ENCODE measurements at places on chromosomes 4 and X.

DNA sequence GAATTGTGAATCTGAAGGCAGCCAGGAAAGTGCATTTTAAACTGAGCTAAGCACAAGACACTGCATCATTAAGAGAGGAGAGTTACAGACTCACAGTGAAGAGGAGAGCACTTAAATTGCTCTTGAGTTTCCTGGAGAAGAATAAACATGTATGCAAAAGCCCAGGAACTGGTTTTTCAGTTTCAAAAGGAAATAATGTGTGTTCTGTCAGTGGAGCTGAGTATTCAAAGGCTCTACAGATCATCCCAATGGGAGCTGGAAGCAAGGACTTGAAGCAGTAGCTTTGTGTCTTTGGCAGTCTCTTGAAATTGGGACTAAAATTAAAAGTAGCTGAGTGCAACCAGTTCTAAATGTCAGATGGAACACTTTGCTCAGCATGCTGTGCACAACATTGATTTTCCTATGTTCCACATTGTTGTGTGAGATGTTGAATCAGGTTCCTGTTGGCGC, 147.5 kb upstream of the ANK2 start:
- no peak for DNase-seq

GRCh38 chr4:18398661-18399060, 377.1 kb upstream of the LCORL start:
- DNase-seq: no peak

- DNase-seq: peak; percentile 20
These were observed 84.8 kb downstream of the AFAP1 start for GRCh38 chr4:7854697-7855370.

GRCh38 chr4:168860827-168861226, 149.2 kb downstream of the CBR4 start:
- no peak for DNase-seq

DNA sequence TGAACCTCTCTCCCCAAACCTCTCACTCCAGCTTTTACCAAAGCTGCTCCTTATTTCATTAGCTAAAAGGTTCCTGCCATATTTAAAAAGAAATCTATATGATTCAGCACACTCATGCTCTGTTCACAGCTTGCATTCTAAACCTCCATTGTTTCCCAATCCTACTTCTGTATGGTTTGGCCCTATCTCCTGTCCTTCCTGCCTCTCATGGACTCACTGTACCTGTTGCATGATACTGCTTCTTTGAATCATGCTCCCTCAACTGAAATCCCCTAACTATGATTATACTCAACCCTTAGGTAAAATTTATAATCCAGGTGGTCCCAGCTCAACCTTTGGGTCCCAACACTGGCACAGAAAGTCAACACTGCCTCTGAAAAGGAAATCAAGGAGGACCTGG, 6.3 kb downstream of the STX18 start:
- no peak for DNase-seq

GRCh38 chrX:107484002-107484726, 34.7 kb downstream of the FRMPD3 start:
- no peak for DNase-seq

DNA sequence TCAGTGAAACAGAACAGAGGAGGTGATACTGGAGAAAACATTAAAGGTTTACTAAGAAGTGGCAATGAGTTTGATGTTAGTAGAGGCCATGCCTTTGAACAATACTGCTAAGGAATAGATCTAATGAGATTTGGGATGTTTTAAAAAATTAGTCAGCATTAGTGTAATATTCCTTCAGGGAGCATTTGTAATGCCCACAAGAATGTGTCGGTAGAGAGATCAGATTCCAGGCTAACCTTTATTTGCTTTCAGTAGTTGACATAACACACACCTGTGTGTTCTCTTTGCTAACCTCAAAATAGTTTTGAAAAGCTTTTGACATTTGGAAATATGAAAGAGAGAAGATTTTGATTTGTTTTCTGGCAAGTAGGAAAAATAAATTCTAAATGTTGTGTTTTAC, 328.8 kb downstream of the BMPR1B start:
- DNase-seq: no peak

DNA sequence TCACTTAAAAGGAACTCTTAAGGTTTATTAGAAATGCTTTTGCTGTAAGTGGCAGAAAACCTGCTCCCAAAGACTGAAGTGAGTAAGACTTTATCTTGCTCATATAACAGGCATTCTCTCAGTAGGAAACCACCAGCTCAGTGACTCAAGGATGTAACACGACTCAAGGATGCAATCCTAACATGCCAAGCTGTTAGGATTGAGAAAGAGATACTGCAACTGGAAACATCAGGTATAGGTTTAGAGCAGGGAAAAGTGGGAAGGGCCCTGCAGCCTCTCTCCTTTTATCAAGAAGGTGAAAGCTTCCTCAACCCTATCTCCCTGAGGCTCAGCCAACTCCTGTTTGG, 11.9 kb upstream of the SLC9A7 start:
- no peak for DNase-seq

GRCh38 chr4:53579826-53580225, 11.5 kb downstream of the LNX1 start:
- no peak for DNase-seq

- no peak for DNase-seq
These were observed 52.7 kb upstream of the ZCCHC13 start for GRCh38 chrX:74251006-74251930.

DNA sequence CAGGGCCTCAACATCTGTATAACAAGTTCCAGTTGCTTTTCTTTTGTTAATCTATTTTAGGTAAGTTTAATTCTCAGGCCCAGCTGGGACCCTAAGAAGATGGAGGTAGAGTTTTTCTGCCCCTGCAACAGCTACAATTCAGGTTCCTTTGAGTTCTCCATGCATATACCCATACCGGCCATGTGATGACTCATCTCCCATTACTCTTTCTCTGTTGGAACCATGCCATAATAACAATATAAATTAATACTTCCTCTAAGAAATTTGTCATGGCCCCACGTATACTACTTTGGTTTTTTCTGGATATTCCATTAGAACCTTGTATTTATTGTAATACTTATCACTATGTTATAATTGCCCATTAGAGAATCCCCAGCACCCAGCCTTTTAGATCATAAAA, 1.3 kb upstream of the INTU start:
- no peak for DNase-seq

DNA sequence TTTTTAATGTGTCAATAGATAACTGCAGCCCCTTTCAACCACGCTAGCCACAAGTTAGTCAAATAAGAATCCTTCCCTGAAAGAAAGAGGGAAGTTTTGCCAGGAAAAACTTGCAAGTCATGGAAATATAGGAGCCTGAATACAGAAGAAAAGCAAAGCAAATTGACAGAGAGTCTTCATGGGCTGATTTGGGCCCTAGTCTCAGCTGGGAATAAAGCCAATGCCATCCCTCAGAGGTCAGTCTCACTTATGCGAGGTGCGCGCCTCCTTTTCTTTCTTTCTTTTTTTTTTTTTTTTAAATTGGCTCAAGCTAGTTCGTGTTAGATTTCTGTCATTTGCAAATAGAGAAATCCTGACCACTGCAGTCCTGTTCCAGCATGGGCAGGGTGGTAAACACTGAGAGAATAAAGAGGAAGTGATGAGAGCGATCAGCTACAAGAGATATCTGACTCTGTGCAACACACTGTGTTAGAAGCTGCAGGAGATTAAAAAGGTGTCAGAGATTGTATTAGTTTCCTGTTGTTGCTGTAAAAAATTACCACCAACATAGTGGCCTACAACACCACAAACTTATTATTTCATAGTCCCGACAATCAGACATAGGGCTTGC, 299.7 kb downstream of the LDB2 start:
- DNase-seq: no peak

GRCh38 chr4:129248621-129249020, 152.7 kb downstream of the C4orf33 start:
- no peak for DNase-seq

DNA sequence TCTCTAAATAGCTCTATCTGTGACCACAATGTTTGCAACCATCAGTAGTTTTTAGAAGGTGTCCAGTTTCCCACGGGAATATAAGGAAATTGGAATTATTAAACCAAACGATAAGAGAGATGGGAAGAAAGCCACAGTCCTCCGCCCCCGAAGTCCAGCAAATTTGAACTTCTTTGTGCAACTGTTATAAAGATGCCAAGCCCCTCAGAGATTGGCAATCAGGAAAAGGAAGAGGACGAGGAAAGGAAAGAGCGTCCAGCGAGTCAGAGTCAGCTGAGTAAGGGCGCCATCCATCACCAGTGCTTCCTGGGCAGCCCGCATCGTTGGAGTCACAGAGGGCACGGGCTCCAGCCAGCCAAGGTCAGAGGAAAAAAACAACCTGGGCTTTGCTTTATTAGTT, 35.7 kb downstream of the LDB2 start:
- no peak for DNase-seq

GRCh38 chr4:155403886-155404285, 27.1 kb upstream of the MAP9 start:
- no peak for DNase-seq

DNA sequence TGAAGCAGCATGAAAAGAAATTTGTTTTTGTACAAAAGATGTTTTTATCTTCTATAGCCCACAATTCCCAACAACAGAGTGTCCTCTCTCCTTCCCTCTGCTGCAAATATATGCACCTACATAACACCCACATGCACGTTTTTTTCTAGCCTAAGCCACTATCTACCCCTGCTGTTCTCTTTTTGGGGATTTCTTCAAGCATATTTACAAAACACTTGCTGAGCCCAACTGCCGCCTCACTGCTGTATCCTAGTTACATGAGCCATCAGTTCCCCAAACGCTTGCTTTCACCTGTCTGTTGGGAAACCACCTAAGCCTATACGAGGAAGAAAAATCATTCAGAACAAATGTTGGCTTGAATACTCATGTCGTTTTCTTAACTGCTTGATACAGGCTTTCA, 127.2 kb downstream of the CHRNA9 start:
- no peak for DNase-seq

DNA sequence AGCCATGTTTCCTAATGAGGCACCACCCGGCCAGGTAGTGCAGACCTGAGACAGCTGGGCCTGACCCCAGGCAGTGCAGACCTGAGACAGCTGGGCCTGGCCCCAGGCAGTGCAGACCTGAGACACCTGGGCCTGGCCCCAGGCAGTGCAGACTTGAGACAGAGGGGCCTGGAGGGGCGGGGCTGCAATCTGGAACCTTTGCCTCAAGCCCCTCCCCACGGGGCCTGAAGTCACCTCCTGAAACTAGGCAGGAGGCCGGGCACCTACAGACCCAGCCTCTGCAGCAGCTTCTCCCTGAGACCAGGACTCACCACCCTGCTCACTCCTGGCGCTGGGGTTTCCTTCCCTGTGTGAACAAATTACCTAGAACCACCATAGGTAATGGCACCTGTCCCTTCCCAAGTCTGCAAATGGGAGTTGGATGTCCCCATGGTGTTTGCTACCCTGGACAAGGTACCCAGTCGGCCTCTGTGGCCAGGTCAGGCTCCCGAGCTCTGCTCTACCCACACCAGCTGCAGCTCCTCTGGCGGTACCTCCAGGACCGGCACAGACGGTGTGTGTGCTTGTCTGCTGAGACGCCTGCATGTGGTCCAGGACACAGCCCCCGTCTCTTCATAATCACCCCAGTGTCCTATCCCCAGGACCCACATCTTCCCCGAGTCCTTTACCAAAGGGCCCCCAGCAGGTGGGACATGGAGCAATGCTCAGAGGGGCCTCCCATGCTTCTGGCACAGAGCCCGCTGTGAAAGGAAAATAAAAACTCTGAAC, 53.1 kb upstream of the C4orf50 start:
- DNase-seq: no peak

DNA sequence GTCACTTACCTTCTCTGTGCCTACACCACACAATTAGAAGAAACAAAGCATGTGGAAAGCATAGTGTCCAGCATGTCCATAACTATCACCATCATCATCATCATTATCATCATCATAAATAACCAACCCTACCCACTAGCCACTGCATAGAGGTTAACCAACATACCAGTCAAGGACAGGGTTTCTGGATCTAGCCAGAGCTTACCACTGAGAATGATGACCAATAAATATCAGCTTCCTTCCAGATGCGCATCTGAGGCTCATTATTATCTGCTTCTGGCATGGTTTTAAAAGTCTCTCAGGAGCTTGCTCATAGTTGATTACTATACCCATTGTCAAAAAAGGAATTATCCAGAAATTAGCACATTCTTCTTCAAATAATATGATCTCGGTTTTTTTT, 25.5 kb upstream of the MYOZ2 start:
- no peak for DNase-seq

DNA sequence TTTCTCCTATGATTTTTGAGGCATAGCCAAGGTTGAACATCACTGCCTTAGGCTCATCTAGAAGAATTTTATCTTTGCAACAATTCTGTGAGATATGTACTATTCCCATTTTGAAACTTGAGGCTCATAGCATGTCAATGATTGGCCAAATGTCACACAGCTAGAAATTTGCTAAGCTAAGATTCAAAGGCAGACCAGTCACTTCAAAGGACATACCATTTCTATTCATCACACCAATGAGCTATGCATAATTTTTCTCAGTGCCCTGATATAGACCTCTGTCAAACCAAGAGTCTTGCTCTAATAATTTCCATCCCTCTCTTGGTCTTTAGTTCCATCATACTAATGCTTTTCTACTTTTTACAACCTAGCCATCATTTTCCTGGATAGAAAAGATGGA, 27.6 kb upstream of the SERTM2 start:
- DNase-seq: no peak

DNA sequence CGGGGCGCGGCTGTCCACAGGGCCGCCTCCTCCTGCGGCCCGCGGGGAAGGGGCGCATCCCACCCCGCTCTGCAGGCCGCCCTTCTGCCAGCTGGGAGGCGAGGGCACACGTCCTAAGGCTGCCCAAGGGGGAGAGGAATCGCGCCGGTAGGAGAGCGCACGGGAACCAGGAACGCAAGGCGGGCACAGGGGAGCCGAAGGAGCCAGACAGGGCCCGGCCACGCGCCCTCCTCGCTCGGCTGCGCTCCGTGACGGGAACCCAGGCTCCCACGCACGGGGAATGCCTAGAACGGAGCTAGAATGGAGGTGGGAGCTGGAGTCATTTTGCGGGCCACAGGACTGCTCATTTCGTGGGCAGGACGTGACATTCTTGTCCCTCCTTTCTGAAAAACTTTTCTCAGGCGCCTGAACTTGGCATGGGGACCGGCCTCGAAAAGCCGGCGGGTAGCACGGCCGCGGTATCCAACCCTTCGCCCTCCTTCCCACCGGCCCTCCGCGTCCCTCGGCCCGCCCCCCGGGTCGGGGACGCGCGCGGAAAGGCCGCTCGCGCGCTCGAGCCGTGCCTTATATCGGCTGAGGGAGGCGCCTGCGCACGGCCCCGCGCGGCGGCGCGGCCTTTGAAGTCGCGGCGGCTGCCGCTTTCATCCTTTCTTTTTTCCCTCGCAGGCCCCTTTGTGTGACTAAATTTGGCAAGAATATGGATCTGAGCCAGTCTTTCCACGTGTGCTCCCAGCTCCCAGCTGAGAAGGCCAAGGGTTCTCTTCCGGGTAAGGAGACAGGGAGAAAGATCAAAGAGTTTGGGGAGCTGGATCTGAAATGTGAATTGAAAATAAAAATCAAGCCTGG, 4.2 kb upstream of the LEF1 start:
- peak; percentile 63 for DNase-seq

DNA sequence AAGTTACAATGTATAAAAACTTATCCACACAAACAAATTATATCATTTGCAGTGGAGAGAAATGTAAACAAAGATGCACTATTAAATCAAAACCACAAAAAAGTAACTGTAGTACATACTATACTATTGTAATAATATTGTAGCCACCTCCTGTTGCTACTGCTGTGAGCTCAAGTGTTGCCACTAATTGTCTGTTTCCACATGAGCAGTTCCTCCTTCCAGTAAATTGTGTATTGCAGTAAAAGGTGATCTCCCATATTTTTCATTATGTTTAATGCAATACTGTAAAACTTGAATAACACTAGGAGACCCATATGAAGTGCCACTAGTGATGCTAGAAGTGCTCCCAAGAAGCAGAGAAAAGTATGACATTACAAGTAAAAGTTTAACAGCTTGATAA, 11.7 kb downstream of the LIN54 start:
- no peak for DNase-seq

- no peak for DNase-seq
These were observed 41.8 kb downstream of the ADRA2C start for GRCh38 chr4:3807822-3808496.
